Fibroblast of upper back skin (primary cell): ENCODE measurements at places on chromosomes 12 and 14.

DNA sequence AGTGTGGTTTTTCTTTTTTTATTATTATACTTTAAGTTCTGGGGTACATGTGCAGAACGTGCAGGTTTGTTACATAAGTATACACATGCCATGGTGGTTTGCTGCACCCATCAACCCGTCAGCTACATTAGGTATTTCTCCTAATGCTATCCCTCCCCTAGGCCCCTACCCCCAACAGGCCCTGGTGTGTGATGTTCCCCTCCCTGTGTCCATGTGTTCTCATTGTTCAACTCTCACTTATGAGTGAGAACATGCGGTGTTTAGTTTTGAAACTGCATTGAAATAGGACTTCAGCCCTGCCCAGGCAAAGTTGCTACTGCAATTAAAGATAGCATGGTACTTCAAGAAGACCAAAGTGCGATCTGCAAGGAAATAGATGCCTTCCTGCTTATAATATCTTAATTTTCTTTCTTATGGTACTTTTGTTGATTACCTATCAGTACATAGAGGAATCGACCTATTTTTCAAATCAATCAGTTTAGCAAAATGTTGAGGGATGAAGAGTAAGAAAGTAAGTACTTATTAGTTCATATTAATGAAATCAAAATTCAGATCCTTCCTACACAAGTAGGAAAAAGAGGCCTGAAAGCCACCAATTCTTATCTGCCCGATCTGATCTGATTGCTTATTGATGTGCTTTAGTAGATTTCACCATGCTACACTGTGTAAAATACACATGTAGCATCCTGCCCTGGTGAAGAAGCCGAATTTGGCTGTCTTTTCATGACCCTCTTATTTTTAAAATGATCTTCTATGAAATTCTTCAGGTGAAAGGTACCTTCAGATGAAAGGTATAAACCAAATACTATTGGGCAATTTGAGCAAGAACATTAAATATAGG is 1.6 kb downstream of the LTA4H start:
- no peak for DNase-seq

GRCh38 chr14:93431036-93431670 is 414 bp downstream of the UNC79 start:
- no peak for DNase-seq

DNA sequence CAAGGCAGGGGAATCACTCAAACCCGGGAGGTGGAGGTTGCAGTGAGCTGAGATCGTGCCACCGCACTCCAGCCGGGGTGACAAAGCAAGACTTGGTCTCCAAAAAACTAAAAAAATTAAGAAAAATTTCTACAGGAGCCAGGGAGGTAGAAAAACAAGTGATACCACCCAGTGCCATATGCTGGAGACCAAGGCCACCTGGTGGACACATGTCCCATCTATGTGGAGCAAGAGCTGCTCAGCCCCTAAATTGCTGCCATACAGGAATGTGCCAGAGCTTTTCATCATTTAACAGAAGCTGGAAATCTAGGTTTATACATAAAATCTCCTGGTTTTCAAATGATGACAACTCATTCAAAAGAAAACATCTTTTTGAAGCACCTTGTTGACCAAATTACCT is 61.4 kb upstream of the ELK3 start:
- no peak for DNase-seq

DNA sequence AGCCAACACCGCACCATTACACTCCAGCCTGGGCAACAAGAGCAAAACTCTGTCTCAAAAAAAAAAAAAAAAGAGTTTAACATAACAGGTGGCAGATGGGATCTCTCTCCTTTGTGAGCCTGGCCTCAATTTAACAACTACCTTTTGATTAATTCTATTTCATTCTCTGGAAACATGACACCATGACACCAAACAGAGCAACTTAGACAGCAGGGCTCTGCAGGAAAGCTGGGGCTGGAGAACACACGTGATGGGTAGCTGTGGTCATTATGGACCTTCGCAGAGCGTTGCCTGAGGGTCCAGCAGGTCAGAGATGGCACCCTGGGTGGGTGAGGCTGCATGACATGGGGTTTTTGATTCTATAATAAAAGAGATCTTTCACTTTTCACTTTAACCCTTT is 1.7 kb upstream of the DGLUCY start:
- no peak for DNase-seq
